RWPE2 (cell line): ENCODE measurements at places on chromosomes 3 and 15.

GRCh38 chr3:135503760-135504686 is 461.5 kb upstream of the PPP2R3A start:
- no peak for DNase-seq

DNA sequence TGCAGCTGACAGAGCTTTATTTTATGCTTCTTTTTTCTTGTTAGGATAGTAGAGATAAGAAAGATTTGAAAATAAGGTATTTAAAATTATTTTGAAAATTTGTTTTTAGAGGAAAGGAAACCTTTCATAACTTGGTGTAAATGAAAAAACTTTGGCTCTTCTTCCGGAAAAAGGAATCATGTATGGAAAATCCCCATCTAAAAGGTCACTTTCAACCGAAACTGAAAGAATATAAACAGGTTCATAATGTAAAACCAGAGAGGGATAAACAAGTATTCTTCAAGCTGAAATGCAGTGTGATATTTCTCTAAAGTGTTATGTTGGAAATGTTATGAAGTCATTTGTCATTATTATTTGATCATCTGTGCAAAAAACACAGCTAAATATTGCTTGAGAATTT is 246.8 kb downstream of the NFKBIZ start:
- DNase-seq = no peak

DNA sequence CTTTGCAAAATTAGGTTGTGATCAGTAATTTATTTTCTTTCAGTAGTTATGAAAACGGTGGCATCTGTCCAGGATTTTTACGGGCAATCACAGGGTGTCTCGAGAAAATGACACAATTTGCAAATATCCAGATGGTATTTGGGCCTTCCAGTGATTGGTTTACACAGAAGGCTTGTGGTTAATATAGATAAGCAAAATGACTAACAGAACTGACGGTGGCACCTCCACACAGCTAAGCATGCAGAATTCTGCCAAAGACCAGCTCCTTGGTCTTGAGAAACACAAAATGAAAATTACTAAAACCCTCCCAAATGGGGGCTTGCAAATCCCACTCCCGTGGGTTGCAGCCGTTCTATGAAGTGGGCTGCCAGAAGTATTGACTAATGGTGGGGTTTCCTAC is 5.5 kb downstream of the ARHGEF3 start:
- DNase-seq = no peak

DNA sequence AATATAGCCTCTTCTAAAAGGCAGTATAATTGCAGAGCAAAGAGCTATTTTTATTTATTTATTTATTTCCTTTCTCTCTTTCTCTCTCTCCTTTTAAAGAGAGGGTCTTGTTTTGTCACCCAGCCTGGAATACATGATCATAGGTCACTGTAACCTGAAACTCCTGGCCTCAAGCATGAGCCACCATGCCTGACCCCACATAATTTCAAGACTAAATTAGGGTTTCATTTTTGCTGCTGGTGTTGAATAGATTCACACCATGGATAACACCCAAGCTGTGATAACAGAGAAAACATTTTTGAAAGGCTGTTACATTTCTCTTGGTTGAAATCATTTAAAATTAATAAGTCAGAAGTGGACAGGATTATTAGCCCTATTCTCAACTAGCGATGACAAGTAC is 131.6 kb downstream of the LEKR1 start:
- DNase-seq = no peak

GRCh38 chr15:67148196-67148701 is 82.8 kb downstream of the SMAD3 start:
- DNase-seq = no peak

- no peak for DNase-seq
Observed at GRCh38 chr3:28690176-28690575, 341.6 kb upstream of the AZI2 start.

GRCh38 chr3:126170073-126170777 is 10.2 kb downstream of the ALDH1L1 start:
- no peak for DNase-seq

GRCh38 chr3:123597561-123597960 is 12.7 kb upstream of the HACD2 start:
- no peak for DNase-seq

GRCh38 chr3:10337323-10338163 is 16.6 kb upstream of the SEC13 start:
- no peak for DNase-seq

DNA sequence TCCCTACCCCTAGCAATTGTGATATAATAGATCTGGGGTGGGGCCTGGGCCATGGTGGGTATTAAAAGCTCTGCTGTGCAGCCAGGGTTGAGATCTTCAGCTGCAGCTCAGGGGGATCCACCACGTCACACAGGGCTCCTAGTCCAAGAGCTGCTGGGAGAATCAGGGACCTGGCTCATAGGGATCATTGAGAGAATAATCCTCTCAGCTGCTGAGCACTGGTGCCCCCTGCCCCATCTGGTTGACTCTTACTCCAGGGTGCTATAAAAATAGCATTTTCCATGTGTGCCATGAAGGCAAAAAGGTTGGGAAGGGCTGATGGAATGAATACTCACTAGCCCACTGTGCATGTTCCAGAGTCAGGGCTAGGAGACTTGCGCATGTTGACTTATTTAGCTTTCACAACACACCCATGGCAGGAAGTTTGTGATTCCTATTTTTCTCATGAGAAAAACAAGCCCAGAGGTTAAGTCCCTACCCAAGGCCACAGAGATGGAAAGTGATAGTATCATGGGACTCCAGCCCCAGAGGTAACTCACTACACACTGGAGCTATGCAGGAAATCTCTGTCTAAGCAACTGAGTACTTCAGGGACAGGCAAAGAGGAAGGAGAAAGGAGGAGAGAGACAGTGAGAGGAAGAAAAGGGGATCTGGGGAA is 94.6 kb upstream of the HERC1 start:
- no peak for DNase-seq

DNA sequence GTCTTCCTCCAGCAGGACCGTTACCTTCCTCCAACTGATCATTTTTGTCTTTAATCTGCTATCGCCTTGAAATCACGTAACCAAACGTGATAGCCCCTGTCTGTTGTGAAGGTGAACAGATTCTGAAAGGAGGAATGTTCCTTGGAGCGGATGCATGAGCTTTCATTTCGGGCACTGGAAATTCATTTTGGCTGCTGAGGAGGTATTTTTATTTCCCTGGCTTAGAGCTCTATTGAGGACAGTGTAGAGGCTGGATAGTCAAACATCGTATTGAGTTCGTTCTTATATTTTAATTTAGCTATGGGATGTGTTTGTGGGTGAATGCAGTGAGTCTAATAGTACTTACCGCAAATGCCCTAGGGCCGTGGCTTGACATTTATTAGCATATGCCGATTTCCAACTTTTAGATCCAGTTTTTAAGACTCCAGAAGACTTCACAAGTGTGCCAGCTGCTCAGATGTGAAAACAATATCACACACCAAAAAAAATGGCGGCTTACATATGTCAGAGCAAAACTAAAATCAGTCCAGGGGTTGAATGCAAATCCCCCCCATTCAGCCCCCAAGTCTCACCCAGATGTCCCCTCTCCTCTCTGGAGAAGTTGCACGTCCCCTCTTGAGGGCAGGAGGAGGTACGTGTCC is 22.1 kb downstream of the CPN2 start:
- DNase-seq = no peak

- no peak for DNase-seq
Observed at GRCh38 chr3:195213639-195214315, 57.2 kb downstream of the XXYLT1 start.

- no peak for DNase-seq
Observed at GRCh38 chr3:38327335-38328009, 19.1 kb upstream of the XYLB start.

- no peak for DNase-seq
Observed at GRCh38 chr3:177136741-177137140, 60.5 kb downstream of the TBL1XR1 start.

DNA sequence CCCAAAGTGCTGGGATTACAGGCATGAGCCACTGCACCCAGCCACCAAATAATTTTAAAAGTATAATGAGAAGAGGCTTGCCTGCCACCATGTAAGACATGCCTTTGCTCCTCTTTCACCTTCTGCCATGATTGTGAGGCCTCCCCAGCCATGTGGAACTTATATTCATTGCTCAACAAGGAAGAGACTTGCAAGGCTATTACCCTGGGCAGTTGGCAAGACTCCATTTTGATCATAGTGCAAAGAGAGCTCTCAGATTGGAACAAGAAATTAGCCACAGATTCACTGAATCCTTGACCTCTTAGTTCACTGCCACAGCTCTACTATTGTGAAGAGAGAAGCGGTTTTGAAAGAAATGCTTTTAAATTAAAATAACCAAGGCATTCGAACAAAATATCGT is 6.1 kb downstream of the SCAP start:
- no peak for DNase-seq

DNA sequence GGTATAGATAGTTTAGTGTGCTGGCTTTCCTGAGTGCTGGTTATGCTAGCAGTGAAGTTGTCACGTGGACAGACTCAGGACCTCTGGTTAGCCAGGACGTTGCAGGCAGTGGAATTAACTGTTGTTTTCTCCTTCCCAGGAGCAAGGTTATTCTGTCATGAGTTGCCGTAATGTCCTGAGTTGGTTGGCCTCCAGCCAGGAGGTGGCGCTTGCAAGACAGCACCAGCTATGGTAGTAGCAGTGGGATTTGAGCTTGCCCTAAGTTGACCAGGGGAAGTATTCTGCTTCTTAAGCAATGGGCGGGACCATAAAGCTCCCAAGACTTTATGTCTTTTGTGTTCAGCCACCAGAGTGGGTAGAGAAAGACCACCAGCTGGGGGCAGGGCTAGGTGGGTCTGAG is 240.7 kb upstream of the DNAJC19 start:
- no peak for DNase-seq

GRCh38 chr3:28569357-28569756 is 220.7 kb upstream of the AZI2 start:
- DNase-seq = no peak

DNA sequence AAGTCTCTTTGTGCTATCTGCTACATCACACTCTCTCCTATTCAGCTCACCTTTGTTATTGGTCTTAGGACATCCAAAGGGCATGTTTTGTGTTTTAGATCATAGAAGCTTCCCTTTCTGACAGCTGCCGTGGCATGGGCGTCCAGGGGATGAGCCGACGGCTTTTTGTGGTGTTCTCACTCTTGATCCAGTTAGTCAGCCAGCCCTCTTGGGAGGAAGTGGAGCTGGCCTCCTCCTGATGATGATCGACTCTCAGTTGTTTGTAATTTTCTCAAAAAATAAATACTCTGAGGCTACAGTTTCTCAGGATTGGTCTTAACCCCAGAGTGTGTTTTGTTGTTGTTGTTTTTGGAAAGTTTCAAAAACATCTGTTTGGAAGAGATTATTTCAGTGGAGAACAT is 34.4 kb downstream of the BOC start:
- DNase-seq = no peak

DNA sequence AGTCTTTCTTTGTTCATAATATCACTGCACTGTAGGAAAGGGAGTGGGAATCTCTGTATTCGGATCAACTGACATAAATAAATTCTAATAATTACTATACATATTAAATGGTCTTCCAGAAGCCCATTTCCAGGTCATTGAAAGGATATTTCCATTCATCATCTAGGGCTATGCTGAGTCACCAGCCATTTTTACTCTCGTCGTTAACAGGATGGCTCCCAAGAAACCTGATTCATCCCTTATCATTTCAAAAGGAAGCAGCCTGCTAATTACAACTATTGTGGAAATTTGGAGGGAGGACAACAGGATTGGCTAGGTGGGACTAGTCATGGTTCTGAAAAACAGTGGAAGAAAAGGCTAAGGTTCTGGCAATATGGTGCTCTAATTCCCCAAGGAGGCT is 13.6 kb downstream of the GMNC start:
- DNase-seq = no peak

GRCh38 chr3:19901337-19901736 is 32.7 kb downstream of the EFHB start:
- no peak for DNase-seq

DNA sequence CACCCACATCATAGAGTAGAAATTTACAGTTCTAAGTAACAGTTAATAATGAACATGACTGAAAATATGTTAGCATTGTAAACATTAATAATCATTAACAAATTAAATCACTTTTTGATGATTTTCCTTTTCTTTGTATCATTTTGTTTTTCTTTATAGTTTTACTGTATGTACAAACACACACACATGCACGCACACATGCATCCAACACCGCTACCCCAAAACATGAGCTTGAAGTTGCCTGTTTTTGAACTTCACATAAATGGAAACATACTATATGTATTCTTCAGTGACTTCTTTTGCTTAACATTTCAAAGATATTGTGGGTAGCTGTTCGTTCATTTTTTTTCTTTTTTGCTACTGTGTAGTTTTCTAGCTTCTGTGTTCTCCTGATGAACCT is 123.9 kb downstream of the FNDC3B start:
- DNase-seq = no peak

GRCh38 chr15:77481670-77482069 is 61.0 kb downstream of the HMG20A start:
- no peak for DNase-seq

- no peak for DNase-seq
Observed at GRCh38 chr3:155281912-155282311, 11.6 kb downstream of the STRIT1 start.

GRCh38 chr15:76239786-76240185 is 71.5 kb downstream of the ETFA start:
- DNase-seq = no peak

DNA sequence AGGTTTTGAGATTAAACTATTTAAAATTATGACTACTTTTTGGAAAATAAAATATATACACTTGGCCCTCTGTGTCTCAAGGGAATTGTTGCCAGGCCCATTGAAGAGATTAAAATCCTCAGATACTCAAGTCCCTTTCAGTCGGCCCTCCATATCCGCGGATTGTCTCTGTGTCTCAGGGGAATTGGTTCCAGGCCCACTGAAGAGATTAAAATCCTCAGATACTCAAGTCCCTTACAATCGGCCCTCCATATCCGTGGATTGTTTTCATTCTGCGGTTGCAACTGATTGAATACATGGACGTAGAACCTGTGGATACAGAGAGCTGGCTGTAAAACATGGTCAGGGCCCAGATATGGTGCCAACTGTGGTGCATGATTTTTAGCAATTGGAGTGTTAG is 15.7 kb upstream of the LRCH3 start:
- no peak for DNase-seq

GRCh38 chr3:58164199-58164879 is 46.4 kb downstream of the DNASE1L3 start:
- no peak for DNase-seq

- DNase-seq = no peak
Observed at GRCh38 chr3:56917361-56918110, 115.8 kb upstream of the ARHGEF3 start.

DNA sequence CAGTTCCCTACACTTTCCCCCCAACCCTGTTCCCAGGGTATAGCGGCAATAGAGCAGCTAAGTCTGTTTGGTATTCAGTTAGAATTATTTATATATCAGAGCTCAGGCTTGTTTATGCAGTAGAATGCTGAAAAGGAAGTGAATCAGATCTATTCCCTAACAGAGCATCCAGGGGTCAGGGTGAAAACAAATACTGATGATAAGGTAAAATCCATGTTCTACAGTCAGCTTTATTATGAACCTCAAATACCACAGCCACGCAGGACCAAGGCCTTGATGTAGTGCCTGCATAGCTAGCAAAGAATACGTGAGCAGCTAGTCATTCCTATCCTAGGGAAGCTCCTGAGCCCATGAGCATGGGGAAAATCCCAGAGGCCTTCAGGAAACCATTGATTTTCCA is 229.7 kb upstream of the ICE2 start:
- no peak for DNase-seq
